ENCODE measurements at places on chromosomes 5 and 9.

DNA sequence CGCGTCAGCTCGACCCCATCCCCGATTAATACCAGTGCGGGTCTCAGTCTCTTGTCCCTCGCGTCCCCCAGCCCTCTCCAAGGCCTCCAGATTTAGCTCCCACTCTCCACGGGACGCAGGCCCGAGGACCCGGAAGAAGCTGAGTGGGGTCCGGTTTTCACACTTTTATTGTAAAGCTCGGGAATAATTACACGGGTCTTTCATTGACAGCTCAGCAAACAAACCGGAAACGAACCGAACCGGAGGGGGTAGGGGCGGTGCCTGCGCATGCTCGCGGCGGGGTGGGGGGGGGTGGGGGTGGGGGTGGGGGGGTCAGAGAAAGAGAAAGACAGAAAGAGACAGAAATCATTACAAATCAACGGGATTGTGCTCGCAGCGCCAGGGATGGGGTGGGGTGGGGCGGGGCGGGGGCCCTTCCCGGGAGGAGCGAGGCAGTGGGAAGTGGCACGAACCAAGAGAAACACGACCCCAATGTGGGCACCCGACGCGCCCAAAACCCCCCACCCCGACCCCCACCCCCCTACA, 27.9 kb downstream of the PCDH1 start:
- DNase-seq = peak; percentile 51

GRCh38 chr9:84828046-84828445, 158.5 kb downstream of the NTRK2 start:
- no peak for DNase-seq

DNA sequence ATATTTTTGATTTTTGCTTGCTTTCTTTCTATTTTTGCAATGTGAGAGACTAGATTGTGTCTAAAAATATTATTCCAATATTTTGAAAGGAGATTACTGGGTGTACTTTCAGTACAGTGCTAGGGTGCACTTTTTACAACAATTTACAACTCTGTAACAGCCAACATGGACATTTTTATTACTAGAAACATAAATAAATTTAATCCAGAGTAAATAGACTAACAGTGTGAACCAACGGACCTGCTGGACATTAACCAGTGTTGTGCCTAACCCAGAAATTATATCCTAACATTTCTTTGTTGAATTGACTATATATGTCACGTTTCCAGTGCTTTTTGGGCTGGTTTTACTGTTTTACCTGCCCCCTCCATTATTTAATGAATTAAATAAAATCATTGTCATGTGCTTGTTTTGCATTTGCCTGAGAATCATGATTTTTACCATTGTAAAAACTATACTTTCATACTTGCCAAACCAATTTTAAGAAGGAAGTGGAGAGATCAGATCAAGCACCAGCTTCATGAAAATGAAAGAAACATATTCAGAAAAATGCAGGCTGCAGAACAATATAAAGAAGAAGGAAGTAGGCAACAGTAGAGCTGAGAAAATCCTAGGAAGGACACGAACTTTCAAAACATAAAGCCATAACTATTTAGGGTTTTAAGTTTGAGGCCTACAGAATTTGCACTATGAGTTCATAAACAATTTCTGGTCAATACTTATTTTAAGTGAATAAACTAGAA, 400.8 kb upstream of the PIK3R1 start:
- DNase-seq = no peak

DNA sequence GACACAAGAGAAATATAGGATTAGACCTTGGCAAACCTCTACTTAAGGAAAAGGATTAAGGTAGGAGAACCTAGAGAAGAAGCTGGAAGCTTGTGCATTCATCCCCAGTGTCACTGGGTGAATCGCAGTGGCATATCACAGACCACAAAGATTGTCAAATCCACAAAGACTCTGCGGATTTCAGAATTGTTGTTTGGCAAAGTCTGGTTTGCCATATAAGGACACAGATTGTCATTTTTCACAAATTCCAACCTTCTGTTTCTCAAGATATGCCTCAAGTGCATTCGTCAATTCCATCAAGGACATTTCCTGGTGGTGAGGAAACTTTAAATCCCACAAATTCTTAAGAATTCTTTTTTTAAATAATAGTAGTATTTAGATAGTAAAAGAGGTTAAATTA, 395.1 kb upstream of the PAPPA start:
- DNase-seq = no peak

GRCh38 chr5:111556501-111556900, 44.2 kb upstream of the STARD4 start:
- no peak for DNase-seq

- no peak for DNase-seq
These were observed 7.6 kb downstream of the PCYOX1L start for GRCh38 chr5:149365418-149365817.

- no peak for DNase-seq
These were observed 23.2 kb downstream of the HK3 start for GRCh38 chr5:176875783-176876505.

DNA sequence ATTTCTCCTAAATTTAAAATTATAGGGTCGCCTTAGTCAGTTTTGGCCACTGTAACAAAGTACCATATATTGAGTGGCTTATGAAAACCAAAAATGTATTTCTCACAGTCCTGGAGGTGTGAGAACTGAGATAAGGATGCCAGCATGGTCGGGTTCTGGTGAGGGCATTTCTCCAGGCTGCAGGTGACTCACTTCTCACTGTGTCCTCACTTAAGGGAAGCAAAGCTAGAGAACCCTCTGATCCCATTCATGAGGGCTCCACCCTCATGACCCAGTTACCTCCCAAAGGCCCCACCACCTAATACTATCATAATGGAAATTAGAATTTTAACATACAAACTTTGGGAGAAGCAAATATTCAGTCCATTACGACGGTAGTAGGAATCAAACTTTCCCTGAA, 75.1 kb upstream of the FBN2 start:
- no peak for DNase-seq

- peak; percentile 13 for DNase-seq
These were observed 29.3 kb upstream of the RFK start for GRCh38 chr9:76423216-76424177.

- DNase-seq = no peak
These were observed 55.2 kb upstream of the JAK2 start for GRCh38 chr9:4929917-4930316.

DNA sequence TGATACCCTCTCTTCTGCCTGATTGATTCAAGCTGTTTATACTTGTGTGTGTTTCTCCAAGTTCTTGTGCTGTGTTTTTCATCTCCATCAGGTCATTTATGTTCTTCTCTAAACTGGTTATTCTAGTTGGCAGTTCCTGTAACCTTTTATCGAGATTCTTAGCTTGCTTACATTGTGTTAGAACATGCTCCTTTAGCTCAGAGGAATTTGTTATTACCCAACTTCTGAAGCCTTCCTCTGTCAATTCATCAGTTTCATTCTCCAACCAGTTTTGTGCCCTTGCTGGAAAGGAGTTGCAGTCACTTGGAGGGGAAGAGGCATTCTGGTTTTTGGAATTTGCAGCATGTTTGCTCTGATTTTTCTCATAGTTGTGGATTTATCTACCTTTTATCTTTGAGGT, 126.2 kb upstream of the FTMT start:
- DNase-seq = no peak

GRCh38 chr5:126587551-126588390, 7.2 kb downstream of the ALDH7A1 start:
- DNase-seq = peak; percentile 69

DNA sequence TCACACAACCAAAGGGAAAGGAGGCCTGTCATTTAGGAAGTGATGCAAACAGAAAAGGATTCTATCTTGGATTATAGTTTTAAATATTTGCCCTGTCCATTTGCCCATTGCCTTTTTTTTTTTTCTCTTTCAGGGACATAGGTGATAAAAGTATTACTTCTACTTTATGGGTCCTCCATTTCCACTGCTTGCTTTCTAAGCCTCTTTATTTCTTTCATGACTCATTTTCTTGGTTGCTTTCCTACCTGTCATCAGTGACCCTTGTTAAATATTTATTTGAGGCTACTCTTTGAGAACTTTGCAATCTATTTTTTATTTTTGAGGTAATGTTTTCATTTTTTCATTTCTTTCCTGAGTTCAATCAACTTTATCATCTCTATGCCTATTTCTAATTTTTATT, 522.9 kb upstream of the ARRDC3 start:
- no peak for DNase-seq

DNA sequence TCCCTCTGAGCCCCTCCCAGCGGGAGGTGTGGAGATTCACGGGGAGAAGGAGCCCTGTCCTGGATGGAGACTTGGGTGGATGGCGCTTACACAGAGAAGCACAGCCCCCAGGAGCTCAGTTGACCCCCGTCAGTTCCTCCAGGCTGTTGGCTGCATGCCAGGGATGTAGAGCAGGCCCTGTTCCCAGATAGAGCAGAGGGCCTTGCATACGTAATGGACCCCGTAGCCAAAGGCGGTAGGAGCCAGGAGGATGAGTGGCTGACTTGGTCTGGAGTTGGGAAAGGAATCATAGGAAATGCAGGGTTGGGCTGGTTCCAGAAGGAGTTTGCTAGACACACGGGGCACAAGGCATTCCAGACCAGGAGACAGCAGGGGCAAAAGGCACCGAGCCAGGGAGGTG, 2.5 kb downstream of the PMPCA start:
- no peak for DNase-seq

DNA sequence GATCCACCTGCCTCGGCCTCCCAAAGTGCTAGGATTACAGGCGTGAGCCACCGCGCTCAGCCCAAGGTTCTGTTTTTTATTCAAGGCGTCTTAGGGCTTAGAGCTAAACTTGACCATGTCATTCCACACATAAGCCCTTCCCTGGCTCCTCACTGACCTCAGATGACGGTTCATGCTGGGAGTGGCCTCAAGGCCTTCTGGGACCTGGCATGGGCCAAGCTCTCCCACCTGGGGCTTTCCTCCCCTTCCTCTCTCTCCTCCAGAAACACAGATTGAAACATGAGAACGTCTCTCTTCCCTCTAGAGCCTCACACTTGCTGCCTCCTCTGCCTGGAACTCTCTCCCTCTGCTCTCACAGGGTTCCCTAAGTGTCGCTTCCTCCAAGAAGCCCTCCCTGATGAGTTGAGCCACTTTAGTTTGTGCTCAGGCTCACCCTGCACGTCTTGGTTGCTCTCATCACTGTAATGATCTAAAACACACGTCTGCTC, 155.6 kb upstream of the IER5L start:
- DNase-seq = no peak

GRCh38 chr9:26142201-26142600, 464.0 kb upstream of the TUSC1 start:
- no peak for DNase-seq

GRCh38 chr5:36478646-36479317, 127.6 kb upstream of the SLC1A3 start:
- DNase-seq = no peak

DNA sequence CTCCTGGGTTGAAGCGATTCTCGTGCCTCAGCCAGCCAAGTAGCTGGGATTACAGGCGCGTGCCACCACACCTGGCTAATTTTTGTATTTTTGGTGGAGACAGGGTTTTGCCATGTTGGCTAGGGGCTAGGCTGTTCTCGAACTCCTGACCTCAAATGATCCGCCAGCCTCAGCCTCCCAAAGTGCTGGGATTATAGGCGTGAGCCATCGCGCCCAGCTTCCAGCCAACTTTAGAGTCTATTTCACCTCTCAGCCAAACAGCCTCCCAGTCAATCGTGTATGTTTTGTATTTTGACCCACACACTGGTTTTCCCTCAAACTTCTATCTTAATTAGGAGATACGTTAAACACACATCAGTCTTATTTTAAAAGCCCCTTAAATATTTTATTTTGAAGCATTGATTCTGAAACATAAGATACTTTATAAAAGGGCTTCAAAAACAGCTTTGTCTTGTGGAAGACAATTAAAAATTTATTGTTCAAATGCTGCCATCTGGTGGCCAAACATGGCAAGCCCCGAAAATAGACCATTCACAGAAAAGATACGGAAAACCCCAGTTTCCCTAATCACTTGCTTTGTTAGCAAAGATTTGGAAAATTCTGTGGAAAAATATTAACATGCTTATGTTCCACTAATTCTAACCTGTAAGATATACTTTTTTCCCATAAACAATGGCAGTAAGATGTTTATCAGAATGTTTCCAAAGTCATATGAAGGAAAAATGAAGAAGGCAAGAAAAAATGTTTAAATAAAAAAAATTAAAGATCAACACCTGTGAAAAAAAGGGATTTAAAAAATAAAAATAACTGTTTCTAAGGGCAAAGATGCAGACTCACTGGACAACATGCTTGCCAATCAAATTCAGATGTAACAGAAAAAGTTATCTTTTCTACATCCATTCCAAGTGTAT, 33.1 kb downstream of the APTX start:
- DNase-seq = peak; percentile 71
